Esophagus squamous epithelium (tissue), 5 donors: ENCODE measurements at places on chromosomes 2 and 18. TPM values are rescaled to one million over a fixed set of nuclear protein-coding genes. Genes with fewer than 3 reads are reported as not detected.

The ATAD2B gene
- total RNA-seq, result 24.0 TPM

- DNase-seq, result no peak
These were observed 36.7 kb upstream of the SPTBN1 start for GRCh38 chr2:54419388-54419787.

DNA sequence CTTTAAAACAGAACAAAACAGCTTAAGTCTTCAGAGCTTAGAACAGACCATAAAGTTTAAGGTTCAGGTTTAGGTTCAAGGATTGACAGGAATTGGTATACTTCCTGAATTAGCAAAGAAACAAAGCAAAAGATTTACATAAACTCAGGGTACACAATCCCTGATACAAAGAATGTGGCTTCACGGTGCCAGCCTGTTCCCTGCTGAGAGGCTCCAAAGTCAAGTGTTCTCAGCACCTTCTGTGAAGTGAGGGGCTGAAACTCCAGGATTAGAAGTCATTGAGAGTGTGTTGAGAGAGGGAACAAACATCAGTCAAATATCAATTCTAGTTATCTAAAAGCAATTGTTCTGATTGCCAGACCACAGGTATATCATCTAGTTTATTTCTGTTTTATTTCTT lies 35.7 kb downstream of the DYNAP start:
- no peak for DNase-seq

GRCh38 chr2:239288951-239289511 lies 111.8 kb downstream of the HDAC4 start:
- no peak for DNase-seq

DNA sequence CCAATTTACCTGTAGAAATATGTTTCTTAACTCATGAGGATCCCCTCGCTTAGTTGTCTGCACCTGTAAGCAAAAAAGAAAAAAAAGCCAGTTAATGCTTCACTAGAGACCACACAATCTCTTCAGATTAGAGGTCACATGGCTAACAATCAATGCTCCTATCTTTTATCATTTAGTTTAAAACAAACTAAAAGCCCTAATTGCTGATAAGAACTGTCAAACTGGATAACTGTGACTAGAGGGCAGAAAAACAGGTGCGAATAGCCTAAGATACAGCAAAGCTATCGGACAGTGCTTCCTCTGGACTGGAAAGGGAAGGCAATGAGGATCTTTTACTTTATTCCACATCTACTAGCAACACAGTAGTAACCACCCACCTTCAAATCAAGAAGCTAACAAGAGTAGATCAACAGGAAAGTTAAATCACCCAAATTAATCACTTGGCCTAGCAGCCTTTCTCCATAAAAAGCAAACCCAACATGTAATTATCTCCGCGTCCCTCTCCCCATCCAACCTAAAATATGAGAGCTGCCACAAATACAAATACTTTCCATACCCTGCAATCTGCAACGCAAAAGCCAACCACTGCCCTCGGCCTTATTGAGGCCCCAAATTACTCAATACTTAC lies 734 bp downstream of the SLC25A12 start:
- no peak for DNase-seq

The C2orf66 gene
- total RNA-seq, result not detected

The DLGAP1 gene
- total RNA-seq, result 0.09 TPM

DNA sequence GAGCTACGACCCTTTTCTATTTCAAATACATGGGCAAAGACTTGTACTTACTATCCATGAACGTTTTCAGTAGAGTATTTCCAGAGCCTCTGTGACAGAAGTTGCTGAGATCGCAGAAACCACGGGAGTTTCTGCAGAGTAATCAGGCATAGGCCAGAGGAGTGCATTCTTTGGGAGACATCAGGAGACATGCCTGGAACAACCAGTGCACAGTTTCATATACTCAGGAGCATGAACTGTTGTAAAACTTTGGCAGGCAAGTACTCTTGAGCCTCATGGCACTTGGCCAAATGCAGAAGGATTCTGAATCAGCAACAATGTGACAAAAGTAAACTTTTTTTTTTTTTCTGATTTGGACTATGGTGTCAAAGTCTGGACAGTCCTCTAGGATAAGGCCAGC lies 307.1 kb downstream of the GRB14 start:
- DNase-seq, result no peak

The CNDP1 gene
- not detected for total RNA-seq

- DNase-seq, result no peak
These were observed 184.8 kb downstream of the LNPK start for GRCh38 chr2:175817221-175817620.

The RUFY4 gene
- total RNA-seq, result not detected

GRCh38 chr2:58057707-58058530 lies 11.3 kb downstream of the VRK2 start:
- no peak for DNase-seq

- no peak for DNase-seq
These were observed 605.5 kb downstream of the EPHA4 start for GRCh38 chr2:220966636-220967035.
